ENCODE measurements at places on chromosomes 5 and 9.

GRCh38 chr5:172672681-172673080, 31.6 kb downstream of the NEURL1B start:
- DNase-seq: no peak

DNA sequence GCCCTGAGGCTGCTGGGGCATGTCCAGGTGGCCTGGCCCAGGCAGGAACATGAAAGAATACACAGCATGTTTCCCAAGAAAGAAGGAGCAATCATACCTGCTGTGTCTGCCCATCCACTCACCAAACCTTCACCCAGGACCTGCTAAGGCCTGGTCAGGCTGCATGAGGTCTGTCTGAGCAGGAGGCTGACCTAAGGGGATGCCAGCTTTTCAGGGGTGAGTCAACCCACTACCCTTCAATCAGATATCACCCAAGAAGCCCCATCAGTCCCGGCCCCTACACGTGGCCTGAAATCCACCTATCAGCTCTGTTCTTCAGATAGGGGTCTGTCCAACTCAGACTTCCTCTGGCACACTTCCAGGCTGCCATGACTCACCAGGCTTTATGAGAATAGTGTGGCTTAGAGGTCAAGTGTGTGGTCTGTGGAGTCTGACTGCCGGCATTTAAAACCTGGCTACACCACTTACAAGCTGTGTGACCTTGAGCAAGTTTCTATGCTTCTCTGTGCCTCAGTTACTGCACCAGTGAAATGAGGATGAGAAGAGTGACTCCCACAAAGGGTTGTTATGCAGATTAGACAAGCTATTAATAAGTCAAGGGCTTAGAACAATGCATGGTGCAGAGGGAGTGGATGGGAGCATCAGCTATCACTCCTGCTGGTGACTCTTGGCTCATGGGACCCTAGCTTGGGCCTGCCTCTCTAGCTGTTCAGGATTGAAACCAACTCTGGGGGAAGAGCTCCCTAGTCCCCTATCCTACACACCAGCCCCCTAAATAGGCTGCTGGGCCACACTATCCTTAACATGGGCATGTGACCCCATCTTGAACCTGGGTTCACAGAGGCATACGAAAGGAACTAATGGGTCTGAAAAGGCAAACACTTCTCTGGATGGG, 130.3 kb downstream of the PAX5 start:
- DNase-seq: no peak

DNA sequence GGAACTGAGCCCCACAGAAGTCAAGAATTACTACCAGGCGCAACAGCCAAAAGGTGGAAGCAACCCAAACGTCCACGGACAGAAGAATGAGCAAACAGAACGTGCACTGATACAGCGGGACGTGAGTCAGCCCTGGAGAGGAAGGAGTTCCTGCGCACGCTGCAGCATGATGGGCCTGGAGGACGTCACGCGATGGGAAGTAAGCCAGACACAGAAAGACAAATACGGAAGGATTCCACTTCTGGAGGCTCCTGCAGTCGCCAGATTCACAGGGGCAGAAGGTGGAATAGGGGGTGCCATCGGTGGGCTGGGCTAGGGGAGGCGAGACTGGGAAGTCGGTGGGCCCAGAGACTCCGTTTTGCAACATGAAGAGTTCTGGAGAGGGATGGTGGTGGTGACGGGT, 80.3 kb upstream of the PHYKPL start:
- DNase-seq: no peak

- DNase-seq: no peak
Observed at GRCh38 chr9:117521293-117521692, 106.4 kb upstream of the ASTN2 start.

- no peak for DNase-seq
Observed at GRCh38 chr5:17801595-17801994, 167.3 kb downstream of the TAF11L14 start.
